Common myeloid progenitor, CD34-positive (primary cell): ENCODE measurements at places on chromosomes 3 and 15.

GRCh38 chr15:77167406-77167805 is 96.5 kb upstream of the TSPAN3 start:
- no peak for DNase-seq

- no peak for DNase-seq
Measured at GRCh38 chr15:60787837-60788691, 309.1 kb upstream of the ICE2 start.

DNA sequence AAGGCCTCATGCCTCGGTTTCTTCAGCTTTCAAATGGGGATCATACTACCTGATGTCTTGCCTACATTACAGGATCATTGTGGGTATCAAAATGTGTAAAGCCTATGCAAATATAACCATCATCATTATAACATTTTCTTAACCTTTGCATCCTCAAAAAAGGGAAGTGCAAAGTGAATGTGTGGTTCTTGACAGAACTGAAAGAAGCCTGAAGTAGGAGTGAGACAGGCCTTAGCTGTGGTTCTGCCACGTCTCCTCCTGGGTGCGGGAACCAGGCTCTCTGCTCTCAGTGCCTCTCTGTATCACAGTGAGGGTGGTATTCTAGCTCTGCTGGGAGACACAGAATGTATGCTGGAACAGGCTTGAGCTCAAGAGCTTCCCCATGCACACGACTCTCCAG is 316.9 kb upstream of the ICE2 start:
- peak; percentile 10 for DNase-seq

GRCh38 chr15:56242576-56243162 is 1.0 kb downstream of the RFX7 start:
- no peak for DNase-seq

- no peak for DNase-seq
Measured at GRCh38 chr3:31680072-31680870, 147.5 kb downstream of the STT3B start.

DNA sequence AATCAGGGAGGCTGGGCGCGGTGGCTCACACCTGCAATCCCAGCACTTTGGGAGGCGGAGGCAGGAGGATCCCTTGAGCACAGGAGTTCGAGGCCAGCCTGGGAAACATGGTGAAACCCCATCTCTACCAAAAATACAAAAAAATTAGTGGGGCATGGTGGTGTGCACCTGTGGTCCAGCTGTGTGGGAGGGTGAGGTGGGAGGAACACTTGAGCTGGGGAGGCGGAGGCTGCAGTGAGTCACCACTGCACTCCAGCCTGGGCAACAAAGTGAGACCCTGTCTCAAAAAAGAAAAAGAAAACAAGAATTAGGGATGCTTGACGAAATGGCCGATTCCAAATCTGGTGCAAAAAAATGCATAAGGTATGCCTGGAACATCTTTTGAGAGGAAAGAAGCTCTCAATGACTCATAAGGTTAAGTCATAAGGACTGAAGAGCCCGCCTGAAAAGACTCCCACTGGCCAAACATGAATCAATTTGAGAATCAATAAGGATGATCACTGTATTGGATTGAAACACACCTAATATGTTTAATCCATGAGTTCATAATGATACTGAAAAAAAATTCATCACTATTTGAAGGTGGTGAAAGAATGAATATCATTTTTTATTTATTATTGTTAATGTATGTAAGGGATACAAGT is 27.7 kb downstream of the BLM start:
- DNase-seq: no peak

- DNase-seq: no peak
Measured at GRCh38 chr15:100731267-100732152, 129.1 kb downstream of the ASB7 start.
